Stimulated activated CD4-positive, alpha-beta T cell treated with anti-CD3 and anti-CD28 coated beads, TNF-alpha, amount 100 ng/mL, for 48 hours (primary cell): ENCODE measurements at places on chromosomes 6 and 20.

- DNase-seq: no peak
Observed at GRCh38 chr6:92715991-92716390, 703.4 kb downstream of the EPHA7 start.

GRCh38 chr20:63232235-63233060 lies 3.3 kb upstream of the BIRC7 start:
- DNase-seq: no peak

DNA sequence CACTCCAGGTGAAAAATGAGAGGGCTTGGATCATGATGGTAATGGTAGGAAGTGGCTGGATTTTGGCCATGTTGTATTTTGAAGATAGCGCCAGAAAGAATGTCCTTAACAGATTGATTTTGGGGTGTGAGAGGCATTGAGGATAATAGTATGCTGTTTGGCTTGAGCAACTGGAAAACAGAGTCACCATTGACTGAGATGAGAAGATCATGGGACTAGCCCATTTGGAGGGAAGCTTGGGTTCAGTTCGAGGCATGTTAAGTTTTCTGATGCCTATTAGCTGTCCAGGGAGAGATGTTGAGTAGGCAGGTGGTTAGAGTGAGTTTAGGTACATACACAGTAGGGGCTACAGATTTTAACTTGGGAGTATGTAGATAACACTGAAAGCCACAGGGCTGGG lies 23.3 kb downstream of the PLCG1 start:
- DNase-seq: no peak

DNA sequence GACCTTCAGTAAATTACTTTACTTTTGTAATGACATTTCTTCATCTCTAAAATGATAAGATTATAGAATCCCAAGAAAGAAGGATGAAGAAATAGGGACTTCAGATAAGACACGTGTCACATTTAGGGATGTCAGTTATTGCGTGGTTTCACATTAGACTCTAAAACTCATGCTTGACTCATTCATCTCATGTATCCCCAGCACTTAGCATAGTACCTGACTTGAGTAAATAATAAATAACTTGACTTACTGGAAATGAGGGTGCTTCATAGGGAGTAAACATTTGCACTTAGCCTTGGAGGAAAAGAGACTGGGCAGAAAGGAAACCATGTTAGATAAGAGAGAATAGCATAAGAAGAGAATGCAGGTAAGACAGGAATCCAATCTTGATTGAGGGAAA lies 37.2 kb downstream of the VTA1 start:
- no peak for DNase-seq

DNA sequence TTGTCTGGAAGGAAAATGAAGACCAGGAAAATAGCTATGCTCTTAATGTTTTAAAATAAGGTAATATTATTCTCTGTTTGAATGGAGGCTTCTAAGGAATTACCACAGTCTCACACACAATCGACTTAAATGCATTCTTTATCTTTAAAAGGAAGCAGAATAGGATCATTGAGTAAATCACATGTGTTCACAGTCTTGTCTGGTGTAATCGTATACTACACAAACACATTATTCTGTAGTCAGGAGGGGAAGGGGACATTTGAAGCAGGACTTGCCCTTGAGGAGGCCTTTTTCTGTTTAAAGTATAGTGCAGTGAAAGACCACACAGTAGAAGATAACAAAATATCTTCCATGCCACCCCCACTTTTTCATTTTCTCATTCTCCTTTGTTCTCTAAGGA lies 20.6 kb upstream of the REV3L start:
- no peak for DNase-seq

GRCh38 chr6:145278163-145278807 lies 457.0 kb downstream of the EPM2A start:
- DNase-seq: no peak

DNA sequence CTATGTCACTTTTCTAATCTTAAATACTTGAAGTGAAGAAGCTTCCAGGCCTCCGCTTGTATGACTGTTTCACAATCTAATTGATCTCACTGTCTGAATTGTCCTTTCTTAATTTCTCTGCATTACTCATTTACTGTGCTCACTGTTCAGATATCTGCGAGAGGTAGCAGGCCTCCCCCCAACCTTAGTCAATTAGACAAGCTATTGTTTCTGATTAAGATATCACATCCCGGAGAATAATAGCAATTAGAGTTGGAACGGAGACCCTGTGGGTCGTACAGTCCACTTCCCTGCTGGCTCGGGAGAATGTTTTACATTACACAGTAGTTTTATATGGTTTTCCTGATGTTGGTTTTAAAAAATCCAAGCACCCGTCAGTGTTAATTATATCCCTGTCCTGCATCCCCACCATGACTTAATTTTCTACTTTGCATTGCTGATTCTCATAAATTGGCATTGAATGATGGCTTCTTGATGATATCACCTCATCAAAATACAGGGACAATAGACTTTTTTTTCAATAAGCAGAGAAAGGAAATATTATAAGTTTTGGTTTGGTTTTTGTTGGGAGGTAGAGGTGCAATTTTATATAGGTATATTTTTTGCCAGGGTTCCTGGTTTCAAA lies 178.7 kb upstream of the TSHZ2 start:
- no peak for DNase-seq

DNA sequence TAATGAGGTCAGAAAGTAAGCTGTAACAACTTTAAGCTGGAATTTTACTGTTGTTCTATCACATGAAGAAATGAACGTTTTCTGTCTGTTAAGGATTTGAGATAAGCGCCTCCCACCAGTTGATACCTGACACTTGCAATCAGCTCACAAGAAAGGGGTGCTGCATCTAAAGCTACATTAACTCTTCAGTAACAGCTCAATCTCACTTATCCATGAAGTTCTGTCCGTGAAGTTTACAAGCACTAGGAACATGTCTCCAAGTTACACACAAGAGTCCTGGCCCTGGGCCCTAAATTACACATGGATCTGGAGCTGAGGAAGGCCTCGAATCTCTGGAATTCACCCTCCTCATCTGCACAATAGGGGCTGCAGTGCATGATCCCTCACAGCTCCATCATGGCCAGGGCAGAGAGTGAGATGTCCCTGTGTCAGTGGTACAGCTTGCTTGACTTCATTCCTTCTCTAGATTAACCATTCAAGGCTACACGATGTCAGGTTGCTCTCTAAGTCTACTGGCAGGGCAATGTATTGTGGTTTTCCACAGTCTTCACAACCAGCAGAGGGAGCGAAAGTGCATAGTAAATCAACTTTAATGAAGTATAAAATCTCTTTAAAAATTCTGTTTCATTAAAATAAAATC lies 182.4 kb upstream of the MCHR2 start:
- DNase-seq: no peak

DNA sequence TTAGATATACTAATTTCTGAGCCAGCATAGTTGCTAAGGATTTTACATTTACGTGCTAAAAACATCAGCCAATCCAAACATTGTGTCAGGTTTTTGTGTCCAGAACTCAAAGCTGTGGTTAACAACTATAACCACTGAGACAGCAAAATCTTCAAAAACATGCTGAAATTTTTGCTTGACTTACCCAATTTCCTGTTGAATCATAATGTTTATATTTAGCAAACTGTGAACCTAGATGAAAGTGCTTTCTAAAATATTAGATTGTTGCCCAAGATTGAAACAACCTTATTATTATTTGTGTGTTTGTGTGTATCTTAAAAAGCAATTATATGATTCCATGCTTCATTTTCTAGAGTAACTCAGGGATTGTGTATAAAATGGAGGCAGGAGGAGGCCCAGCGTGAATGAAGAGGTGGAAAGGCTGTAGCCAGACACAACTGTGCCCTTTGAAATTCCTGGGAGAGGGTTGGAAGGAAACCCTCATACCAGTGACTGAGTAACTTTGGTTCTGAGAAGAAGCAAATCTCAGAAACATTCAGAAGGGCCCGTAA lies 48.0 kb downstream of the ARMC2 start:
- DNase-seq: no peak

GRCh38 chr6:97958134-97958533 lies 675.1 kb upstream of the MMS22L start:
- DNase-seq: no peak

DNA sequence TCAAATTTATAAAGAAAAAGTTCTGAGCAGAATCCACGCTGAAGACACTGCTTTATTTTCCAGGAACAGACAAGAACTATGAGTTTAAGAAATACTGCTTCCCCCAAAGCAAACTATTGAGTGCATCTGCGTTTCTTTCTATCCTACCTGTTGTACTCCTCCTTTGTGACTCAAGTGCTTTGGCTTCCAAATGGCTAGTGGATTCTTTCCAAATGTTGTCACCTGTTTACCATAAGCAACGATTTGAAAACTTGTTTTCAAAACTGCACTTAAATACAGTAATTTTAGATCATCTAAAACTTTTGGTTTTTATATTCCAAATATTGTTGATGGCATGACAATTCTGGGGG lies 9.5 kb downstream of the PXDC1 start:
- no peak for DNase-seq

- no peak for DNase-seq
Observed at GRCh38 chr20:59596690-59597089, 7.7 kb upstream of the PHACTR3 start.

- no peak for DNase-seq
Observed at GRCh38 chr20:10642856-10643559, 30.8 kb downstream of the JAG1 start.

GRCh38 chr6:170358496-170358895 lies 51.9 kb downstream of the FAM120B start:
- no peak for DNase-seq

- DNase-seq: no peak
Observed at GRCh38 chr6:45892696-45893245, 122.9 kb downstream of the CLIC5 start.

- DNase-seq: no peak
Observed at GRCh38 chr20:47591231-47591630, 89.5 kb downstream of the NCOA3 start.

GRCh38 chr20:37407019-37407566 lies 61.2 kb downstream of the SRC start:
- no peak for DNase-seq

DNA sequence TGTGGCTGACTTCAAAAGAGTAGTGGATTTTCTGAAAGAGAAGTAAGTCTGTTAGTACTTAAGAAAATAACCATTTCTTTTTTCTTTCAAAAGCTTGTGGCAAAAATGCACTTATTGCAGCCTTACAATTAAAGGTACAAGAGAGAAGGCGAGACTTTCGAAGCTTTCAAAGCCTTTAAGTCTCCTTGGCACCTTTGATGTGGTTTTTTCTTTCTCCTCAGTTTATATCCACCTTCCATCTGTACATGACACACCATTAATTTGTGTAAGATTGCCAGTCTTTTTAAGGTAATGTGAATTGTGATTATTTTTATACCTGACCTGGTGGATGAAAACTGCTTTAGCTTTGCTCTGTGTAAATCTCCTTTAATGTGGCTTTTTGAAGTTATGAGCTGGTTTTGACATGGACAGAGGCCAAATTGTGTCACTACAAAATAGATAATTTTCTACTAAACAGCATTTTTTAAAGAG lies 466.1 kb downstream of the CDKAL1 start:
- DNase-seq: no peak

- no peak for DNase-seq
Observed at GRCh38 chr20:51712501-51713212, 55.5 kb downstream of the ATP9A start.

- DNase-seq: no peak
Observed at GRCh38 chr6:54861905-54862616, 15.5 kb downstream of the FAM83B start.

DNA sequence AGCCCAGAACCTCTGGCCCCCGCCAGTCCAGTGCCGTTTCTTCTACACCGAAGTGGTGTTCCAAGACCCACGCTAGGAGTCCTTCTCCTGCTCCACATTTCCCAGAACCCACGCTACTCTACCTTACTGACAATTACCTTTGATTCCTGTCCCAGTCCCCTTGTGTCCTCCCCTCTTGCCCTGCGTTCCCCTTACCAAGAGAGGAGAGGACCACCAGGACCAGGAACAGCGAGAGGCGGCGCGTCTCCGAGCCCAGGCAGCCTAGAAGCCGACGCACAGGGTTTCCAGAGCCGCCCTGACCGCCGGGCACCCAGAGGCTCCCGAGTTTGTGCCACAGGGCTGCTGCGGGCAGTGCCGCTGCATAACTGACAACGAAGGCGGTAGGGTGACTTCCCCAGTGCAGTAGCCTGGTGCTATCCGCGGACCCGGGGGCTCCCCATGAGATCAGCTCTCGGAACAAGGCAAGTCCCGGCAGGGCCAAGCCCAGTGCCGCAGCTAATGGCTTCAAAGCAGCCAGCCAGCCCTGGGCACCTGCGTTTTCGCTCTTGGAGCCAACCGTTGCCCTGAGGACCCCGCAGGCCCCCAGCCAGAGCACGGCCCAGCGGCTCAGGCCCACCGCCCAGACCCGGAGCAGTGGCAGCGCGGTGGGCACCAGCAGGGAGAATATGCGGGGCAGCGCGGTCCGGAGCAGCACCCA lies 512 bp downstream of the TAP1 start:
- no peak for DNase-seq

- no peak for DNase-seq
Observed at GRCh38 chr6:22647719-22648118, 78.4 kb downstream of the HDGFL1 start.

- no peak for DNase-seq
Observed at GRCh38 chr6:157174731-157175130, 148.6 kb downstream of the TMEM242 start.

DNA sequence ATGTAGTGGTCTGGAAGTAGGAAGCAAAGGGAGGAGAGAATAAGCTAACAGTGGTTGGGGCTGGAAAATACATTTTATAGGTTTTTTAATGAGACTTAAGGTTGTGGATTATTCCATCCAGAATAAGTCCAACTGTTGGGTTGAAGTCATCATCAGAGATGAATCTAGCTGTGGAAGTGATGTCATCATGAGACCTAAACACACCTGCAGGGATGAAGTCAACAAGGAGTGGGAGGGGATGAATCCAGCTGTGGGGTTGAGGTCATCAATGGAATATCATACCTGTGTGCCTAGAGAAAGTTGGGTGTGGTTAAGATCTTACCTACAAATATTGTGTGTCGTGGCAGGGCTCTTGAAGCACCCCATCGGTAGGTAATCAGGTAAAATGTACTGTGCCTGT lies 730.7 kb downstream of the RFPL4B start:
- DNase-seq: no peak

GRCh38 chr6:44086931-44087574 lies 40.2 kb downstream of the MRPL14 start:
- no peak for DNase-seq

GRCh38 chr6:122028933-122029522 lies 370.4 kb upstream of the HSF2 start:
- DNase-seq: no peak

DNA sequence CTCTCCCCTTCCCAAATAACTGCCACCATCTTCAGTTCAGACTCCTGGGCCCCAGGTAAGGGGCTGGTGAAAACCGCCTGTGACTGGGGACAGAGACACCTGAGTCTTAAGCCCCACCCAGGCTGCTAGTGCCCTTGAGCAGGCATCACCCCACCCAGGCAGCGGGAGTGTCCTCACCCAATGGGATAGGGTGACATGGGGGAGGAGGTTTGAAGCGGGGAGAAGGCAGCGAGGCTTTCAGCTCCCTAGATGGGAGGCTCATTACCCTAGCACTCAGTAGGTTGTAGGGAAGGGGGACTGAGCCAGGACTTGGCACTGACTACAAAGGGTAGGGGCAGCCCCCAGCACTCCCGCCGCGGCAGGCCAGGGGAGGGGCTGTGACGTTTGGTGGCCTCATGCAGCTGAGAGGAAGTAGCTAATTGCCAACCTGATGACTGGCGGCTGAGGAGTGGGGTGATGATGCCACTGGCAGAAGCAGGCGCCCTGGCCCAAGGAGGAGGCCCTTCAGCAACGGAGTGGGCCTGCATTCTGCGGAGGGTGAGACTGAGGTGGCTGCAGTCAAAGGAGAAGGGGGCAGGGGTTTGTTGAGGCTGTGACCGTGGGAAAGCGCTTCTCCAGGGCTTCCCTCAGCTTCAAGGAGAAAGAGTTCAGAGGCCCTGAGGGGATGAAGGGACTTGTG lies 126.9 kb downstream of the MRPL14 start:
- no peak for DNase-seq

GRCh38 chr6:137873273-137873762 lies 6.3 kb downstream of the TNFAIP3 start:
- DNase-seq: peak; percentile 82
